GM23338 (cell line): ENCODE measurements at places on chromosomes 2 and 18.

DNA sequence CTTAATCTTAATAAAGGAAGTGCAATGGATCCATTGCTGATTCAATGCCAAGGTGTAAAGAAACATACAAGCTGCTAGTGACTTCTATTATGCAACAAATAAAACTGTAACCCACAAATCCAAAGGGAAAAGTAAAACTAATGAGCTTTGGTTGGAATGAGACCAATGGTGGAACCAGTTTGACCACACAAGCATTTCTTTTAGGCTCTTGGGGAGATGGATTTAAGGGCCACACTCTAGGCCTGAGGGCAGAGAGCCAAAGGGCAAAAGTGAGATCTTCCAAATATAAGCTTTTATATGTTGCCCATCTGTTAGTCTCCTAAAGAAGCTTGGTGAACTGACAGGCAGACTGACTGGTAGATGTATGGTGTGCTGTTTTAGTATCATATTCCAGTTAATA, 41.5 kb upstream of the MMADHC start:
- DNase-seq: no peak

DNA sequence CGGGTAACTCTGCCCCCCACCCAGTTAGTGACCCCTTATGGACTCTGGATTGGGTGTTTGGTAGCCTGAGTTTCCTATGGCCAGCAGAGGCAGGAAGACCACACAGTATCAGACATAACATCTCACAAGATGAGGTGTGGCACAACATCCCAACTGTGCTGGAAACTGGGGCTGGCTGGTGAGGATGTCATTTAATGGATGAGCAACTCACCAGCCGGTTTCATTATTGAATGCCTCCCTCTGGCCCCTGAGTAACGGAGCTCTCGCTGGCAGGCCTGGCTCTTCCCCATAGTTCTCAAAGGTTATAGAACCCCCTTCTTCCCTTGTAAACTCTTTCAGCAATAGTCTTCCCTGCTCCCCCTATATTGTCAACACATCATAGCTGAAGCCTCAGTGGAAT, 195.0 kb downstream of the BCL11A start:
- no peak for DNase-seq

DNA sequence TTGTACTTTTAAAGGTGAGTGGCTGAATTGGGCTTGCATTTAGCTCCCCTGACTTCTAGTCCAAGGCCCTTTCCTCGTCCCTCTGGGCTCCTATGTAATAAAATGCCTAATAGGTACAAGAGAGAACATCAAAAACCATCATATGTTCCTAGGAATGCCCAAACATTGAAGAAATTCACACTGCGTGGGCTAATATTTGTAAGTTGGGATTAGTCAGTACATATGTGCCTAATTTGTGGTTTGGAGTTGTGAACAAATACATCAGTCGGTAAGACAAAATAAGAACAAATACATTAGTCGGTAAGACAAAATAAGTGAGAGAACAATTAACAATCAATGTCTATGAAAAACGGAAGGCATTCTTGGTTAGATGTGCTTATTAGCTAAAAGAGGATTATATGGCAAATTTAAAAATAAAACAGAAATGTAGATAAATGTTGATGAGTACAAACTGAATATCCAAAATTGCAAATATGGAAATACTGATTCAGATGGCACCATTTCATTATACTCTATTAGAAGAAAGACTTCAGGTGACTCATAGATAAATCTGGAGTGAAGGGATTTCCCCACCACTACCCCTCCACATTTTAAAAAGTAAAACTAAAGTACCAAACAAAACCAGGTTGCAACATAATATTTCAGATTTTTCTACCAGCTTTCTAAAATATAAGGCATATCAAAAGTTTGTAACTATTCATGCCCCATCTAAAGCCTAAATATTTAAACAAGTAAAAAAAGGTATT, 325.4 kb downstream of the ZEB2 start:
- no peak for DNase-seq

- no peak for DNase-seq
Measured at GRCh38 chr2:157931542-157931941, 55.4 kb upstream of the ACVR1 start.

DNA sequence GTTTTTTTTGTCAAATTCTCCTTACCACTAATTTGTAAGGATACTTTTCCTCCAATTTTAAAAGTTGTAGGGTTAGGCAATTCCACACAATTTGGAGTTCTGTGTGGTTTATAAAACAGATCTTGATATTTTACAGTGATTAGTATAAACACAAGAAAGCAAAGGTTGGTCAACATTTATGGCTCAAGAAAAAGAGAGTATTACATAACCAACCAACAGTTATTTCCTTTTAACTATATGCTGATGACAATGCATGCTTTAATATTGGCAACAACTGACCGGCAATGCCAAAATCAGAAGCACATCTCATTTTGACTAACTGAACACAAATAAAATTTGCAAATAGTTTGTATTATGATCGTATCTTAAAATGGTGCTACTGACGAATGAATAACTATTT, 137.2 kb downstream of the CDH2 start:
- DNase-seq: no peak

- DNase-seq: no peak
Measured at GRCh38 chr18:61607867-61608266, 274.6 kb downstream of the CDH20 start.

DNA sequence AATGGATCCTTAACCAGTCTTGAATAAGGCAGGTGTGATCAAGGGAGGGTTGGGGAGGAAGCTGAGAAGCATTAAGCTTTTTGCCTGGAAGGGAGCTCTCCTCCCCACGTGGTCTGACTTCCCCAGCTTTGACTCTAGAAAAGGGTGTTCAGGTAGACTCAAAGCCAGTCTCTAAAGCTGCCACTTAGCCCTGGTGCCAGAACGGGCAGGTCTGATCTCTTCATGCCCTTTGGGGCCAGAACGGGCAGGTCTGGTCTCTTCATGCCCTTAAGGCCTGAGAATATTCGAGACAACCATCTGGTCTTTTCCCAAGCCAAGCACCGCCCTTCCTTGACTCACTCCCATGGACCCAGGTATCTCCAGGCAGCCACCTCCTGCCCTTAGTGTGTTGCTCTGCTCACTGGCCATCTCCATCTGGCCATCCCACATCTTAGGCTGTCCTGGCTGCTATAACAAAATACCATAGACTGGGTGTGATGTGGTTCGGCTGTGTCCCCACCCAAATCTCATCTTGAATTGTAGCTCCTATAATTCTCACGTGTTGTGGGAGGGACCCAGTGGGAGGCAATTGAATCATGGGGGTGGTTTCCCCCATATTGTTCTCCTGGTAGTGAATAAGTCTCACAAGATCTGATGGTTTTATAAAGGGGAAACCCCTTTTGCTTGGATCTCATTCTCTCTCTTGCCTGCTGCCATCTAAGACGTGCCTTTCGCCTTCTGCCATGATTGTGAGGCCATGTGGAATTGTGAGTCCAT, 59.4 kb downstream of the SNORC start:
- no peak for DNase-seq

DNA sequence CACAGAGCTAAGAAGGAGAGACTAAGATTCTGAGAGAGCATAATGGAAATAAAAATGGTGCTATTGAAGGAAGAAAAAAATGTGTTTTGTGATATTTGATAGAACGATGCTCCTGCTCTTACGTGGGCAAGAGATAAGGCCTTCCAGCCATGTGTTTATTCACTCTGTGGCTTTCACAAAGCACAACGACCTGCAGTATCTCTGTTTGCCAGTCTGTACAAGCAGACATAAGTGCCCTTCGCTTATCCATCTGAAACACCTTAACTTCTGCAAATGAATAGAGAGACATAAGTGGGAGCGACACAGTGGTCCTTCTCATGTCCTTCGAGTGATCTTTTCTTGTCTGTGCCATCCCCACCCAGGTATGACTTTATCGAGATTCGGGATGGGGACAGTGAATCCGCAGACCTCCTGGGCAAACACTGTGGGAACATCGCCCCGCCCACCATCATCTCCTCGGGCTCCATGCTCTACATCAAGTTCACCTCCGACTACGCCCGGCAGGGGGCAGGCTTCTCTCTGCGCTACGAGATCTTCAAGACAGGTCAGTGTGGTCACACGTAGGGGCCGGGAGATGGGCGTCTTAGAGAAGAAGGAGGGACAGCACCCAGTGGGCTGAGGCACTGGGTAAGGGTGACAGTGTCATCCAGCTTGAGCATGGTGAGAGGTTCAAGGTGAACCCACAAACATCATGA, 33.7 kb downstream of the NRP2 start:
- DNase-seq: peak; percentile 68

DNA sequence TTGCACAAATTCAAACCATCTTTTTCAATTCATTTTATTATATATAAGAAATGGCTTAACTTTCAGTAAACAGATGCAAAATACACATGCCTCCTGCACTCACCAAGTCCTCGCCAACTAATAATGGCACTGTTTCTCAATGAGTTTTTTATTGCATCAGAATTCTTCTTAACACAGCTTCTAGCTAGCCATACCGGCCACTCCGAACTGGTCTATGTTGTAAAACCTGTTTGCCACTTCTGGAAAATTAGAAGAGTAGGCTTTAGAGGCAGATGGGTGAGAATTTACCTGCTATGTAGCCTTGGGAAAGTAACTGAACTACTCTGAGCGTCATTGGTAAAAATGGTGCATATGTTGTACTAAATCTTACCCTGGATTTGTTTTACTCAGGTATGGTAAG, 100.6 kb upstream of the LHCGR start:
- DNase-seq: no peak

GRCh38 chr2:111702119-111702803, 181.7 kb downstream of the ANAPC1 start:
- DNase-seq: peak; percentile 86

DNA sequence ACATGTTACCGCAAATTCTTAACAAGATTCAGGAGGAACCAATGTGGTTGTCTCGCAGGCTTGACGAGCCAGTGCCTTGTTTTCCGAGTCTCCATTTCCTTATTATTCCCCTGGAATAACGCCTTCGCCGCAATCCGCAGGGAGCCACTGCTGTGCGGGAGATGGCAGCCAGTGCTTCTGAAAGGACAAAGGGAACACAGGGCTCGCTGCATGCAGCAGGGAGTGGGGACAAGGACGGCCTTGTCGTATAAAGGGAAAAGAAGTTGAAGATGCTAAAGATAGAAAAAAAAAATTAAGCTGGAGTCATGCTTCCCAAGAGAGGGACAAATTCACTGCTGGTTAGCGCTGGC, 221.4 kb downstream of the NDUFA10 start:
- DNase-seq: no peak

GRCh38 chr2:238946318-238947242, 98.7 kb downstream of the TWIST2 start:
- no peak for DNase-seq

- peak; percentile 65 for DNase-seq
Measured at GRCh38 chr2:53641290-53641689, 126.3 kb upstream of the CHAC2 start.

GRCh38 chr2:230865766-230866755, 1.3 kb downstream of the ITM2C start:
- DNase-seq: peak; percentile 55

- peak; percentile 46 for DNase-seq
Measured at GRCh38 chr2:232761301-232761907, 15.0 kb downstream of the KCNJ13 start.

GRCh38 chr2:57465067-57465466, 581.5 kb upstream of the VRK2 start:
- DNase-seq: no peak

DNA sequence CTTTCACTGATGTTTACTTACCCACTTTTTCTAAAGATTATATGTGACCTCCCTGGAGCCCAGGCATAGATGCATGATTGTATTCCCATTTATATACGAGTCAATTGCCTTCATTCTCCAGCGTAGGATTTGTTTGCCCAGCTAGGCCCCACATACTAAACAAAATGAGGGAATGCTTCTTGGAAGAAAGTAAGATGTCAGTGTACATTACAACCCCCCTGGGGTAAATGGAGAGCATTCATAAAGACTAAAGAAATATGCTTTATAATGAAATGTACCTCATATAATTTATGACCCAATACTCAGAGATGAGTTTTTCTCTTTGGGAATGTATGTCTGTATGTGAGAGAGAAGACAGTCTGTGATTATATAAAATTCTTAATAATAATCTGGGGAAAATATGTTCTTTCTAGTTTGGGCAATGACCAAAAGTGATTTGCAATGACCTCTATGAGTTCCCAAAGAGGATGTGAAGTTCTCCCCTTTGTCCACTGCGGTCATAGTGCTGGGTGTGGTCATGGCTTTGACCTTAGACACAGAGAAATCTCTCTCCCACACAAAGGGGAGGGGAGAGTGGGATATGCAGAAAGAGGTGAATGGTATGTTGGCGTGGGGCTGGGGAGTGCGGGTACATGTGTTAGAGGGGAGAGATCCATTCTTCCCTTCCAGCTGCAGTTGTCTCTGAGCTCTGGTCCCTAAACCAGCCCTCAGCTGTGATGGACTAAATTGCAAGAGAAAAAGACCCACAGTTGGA, 175.6 kb downstream of the EN1 start:
- DNase-seq: no peak

GRCh38 chr18:37156330-37156942, 327.5 kb downstream of the KIAA1328 start:
- DNase-seq: no peak

DNA sequence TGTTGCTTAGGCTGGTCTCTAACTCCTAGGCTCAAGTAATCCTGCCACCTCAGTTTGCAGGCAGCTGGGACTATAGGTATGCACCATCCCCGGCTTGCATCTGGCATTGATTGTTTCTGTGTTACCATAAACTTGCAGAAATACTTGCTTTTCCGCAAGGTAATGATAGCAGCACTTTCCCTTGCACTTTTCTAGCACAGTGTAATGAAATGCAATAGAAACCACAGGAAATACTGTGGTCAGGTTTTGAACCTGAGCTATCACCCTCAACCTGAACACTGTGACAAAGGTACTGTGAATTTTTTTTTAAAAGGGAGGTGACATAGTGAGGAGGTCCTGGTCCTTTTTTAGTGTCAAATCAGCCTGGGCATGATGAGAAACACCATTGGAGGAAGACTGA, 38.3 kb downstream of the DHRS9 start:
- no peak for DNase-seq

GRCh38 chr2:117269574-117269973, 544.9 kb upstream of the DDX18 start:
- DNase-seq: no peak

- no peak for DNase-seq
Measured at GRCh38 chr2:29082804-29083495, 8.6 kb upstream of the PCARE start.

DNA sequence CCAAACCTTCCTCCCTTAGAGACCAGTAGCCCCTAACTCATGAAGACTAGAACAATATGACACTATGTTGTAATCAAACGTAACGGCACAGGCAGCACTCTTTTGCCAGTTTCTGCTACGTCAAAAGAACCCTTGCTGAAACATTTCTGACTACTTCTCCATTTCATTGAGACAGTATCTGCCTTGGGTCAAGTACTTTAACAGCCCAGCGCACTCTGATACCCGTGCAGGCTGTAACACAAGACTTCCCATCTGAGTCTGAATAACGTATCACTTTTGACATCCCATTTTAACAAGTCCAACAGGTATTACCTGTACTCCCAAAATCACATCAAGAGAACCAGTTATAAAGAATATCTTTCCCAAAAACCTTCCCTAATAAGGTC, 38.4 kb downstream of the TBC1D8 start:
- no peak for DNase-seq
